ENCODE measurements at places on chromosomes 7 and 10. TPM values are rescaled to one million over a fixed set of nuclear protein-coding genes. Genes with fewer than 3 reads are reported as not detected.

The CHST12 gene
- polyA plus RNA-seq, result 9.3 TPM

The KCNIP2 gene
- 4.3 TPM for polyA plus RNA-seq

The COL1A2 gene
- polyA plus RNA-seq, result 3,345 TPM

DNA sequence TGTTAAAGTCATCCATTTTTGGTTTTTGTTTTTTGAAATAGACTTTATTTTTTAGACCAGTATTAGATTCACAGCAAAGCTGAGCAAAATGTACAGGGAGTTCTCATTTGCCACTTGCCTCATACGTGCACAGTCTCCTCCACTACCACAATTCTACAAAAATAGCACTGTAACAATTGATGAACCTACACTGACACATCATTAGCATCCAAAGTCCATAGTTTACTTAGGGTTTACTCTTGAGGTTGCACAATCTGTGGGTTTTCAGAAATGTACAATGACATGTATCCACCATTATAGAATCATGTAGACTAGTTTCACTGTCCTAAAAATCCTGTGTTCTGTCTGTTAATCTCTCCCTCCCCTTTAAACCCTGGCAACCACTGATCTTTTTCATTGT, 125.8 kb upstream of the PDSS1 start:
- DNase-seq, result no peak

- DNase-seq, result no peak
Observed at GRCh38 chr7:130949550-130949949, 215.5 kb upstream of the KLF14 start.

DNA sequence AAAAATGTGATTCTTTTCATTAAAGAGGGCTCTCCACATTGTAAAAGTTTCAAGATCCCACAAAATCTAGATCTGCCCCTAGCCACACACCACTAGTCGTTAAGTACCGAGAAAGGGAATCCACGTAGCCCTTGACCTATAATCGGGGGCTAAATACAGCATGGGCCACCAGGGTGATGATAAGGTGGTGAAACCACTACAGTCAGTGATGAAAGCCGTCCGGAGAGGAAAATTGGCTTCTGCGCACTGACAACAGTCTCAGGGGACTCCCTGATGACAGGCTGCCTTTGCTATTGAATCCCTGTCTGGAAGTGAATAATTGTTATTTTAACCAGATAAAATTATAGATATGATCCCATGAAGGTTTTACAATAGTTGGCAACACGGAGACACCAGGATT, 4.6 kb downstream of the TECTB start:
- DNase-seq, result no peak

- DNase-seq, result no peak
Observed at GRCh38 chr10:33248638-33249037, 85.8 kb downstream of the NRP1 start.

DNA sequence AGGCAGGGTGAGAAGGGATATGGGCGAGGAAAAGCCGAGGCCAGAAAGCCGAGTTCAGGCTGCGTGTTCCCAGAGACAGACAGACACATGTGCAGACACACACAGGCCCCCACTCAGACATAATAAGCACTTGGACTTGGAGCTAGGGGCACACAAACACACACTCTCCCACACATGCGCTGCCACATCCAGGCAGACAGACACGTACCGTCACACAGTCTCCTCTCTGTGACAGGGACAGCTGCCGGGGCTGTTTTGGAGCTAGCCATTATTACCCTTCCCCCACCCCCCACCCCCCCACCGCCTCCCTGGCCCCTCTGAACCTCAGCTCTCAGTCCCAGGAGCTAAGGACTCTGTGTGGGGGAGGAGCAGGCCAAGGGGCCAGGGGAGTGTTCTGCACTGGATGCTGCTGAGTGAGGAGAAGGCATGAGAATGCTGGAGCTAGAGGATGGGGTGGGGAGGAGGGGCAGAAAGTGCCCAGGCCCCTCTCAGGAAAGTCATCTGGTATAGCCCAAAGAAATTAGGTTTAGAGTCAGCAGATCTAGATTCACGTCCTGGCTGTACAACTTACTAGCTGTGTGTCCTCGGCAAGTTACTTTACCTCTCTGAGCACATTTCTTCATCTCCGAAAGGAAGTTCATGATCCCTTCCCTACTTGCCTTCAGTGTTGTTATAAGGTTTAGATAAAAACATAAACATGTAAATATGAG, 6.3 kb downstream of the PITX3 start:
- DNase-seq, result no peak

GRCh38 chr10:34624323-34625153, 190.6 kb downstream of the PARD3 start:
- DNase-seq, result no peak

DNA sequence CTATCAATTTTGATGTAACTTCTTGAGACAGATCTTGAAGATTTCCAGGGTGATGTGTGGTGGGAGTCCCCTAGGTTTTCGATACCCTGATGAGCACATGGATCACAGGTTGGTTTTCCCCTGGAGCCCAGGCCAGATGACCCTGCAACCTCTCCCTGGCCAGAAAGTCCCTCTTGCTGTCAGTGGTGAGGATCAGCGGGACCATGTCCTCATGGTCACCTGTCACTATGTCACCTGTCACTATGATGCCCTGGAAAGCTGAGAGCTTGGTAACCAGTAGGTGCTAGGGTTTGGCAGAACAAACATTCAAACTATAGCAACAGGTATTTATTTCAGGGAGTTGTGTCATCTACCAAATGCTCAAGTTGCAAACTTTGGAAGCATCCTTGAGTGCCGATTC, 197.9 kb downstream of the ARHGAP12 start:
- DNase-seq, result no peak

- DNase-seq, result no peak
Observed at GRCh38 chr7:69176841-69177240, 421.4 kb upstream of the AUTS2 start.

DNA sequence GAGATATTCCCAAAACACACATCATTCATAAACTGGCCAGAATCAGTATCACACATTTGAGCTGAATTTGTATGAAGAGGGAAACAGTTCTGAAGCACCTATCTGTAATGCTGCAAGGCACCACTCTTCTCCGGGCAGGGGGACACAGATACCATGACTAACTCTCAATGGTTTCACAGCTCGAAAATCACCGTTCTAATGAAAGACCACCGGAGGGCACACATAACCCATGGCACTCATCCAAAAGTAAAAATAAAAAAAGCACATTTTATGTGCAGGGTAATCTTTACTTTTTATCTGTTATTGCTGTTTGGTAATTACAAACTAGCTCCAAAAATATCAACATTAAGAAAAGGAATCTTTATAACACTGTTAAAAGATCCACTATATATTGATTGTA, 137.5 kb downstream of the PARD3 start:
- no peak for DNase-seq

DNA sequence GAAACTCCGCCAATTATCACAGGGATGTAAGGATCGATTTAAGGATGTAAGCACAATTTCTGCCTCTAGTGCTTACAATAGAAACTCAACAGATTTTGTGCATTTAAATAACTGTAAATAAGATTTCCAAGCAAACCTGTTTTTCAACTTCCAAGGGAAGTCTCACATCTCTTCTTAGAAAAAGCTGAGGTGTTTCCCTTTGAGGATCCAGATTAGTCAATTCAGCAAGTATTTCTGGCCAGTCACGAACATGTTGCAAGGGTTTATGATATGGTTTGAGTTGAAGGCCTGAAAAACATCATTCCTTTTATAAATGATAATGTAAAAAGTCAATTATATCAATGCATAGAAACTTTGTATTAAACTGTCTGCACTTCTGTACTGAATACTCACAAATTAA, 23.9 kb downstream of the KRIT1 start:
- DNase-seq, result no peak

DNA sequence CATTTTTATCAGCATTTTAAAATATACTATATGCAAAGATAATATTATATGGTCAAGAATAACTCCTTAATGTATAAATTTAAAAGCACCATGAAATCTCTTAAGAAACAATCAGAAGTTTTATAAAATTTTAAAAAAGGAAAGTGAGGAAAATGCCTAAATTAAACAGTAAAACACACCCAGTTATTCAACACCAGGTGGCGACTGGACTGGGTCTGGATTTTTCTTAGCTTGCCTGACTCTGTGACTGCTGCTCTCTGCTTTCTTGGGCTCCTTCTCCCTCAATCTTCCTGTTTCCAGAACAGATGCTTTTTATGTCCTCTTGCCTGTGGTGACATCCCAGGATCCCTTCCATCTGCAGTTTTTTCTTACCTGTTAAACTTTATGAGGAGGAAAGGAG, 200.3 kb downstream of the BICC1 start:
- no peak for DNase-seq

All from forelimb muscle (tissue), 1 donor.